ENCODE measurements at places on chromosomes 12 and 14.

GRCh38 chr12:54723379-54724256 is 75.5 kb upstream of the DCD start:
- DNase-seq, result no peak

DNA sequence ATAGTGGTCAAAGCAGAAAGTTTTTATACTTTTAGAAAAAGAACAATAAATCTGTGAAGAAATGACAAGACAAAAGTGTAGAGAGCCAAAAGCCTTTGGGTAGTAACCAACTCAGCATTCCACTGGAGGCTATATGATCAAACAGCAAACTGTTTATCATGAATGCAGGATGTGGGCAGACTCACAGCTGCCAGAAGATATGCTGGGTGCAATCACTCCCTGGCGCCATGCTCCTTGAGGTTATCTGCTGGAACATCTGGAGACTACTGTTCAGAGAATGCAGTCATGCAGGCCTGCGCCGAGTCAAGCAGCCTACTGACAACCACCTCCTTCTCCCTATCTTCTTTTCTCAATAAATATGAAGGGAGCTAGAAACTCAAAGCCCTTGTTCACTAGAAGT is 49.0 kb upstream of the SLC8A3 start:
- no peak for DNase-seq

GRCh38 chr12:69579029-69579428 is 6.2 kb upstream of the CCT2 start:
- DNase-seq, result no peak

- no peak for DNase-seq
Measured at GRCh38 chr12:50753232-50753769, 10.6 kb upstream of the ATF1 start.

GRCh38 chr12:1993871-1994371 is 10.3 kb downstream of the DCP1B start:
- DNase-seq, result no peak

DNA sequence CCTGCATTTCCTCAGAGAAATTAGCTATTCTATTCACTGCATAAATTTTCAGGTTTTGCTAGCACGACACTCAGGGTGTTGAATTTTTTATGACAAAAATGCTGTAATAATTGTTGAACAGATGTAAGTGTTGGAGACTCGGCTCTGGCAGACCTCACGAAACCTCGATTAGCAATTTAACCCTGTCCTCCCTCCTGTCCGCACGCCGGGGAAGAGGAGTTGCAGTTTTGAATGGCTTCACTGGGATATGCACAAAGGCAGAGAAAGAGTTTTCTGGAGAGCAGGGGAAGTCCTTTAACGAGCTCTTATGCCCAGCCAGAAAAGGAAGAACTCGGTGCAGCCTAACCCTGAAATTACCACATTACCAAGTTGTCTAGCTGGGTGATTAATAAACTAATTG is 661.1 kb downstream of the VRK1 start:
- DNase-seq, result peak; percentile 30

DNA sequence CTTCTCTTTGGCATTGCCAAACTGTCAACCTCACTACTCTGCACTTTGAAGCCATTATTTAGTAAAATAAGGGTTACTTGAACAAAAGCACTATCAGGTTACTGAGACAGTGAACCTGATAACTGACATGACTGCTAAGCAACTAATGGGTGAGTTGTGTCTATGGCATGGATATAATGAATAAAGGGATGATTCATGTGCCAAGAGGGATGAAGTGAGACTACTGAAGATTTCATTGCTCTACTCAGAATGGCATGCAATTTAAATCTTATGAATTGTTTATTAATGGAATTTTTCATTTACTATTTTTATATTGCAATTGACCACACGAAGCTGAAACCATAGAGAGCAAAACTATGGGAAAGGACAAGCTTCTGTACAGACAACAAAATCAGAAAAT is 74.4 kb downstream of the CEP128 start:
- no peak for DNase-seq

DNA sequence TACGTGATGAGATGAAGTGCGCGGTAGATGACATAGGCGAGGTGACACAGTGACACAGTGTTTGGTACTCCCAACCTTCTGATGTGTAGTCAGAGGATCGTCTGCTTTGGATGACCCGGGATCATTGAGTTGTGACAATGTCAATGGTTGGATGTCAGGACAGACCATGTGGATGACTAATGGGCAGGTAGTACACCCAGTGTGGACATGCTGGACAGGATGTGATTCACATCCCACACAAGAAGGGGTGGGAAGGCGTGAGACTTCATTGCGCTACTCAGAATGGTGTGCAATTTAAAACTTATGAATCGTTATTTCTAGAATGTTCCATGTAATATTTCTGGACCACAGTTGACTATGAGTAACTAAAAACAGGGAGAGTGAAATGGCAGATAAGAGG is 23.8 kb downstream of the MAP3K9 start:
- DNase-seq, result no peak

DNA sequence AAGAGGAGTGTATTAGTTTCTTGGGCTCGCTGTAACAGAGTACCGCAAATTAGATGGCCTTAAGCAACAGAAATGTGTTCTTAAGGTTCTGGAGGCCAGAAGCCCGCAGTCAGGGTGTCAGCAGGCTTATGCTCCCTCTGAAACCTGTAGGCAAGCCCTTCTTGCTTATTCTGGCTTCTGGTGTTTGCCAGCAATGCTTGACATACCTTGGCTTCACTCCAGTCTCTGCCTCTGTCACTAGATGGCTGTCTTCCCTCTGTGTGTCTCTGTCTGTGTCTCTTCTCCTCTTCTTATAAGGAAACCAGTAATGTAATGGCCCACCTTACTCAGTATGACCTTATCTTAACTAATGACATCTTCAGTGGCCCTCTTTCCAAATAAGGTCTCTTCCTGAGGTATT is 85.1 kb downstream of the DERA start:
- peak; percentile 41 for DNase-seq

DNA sequence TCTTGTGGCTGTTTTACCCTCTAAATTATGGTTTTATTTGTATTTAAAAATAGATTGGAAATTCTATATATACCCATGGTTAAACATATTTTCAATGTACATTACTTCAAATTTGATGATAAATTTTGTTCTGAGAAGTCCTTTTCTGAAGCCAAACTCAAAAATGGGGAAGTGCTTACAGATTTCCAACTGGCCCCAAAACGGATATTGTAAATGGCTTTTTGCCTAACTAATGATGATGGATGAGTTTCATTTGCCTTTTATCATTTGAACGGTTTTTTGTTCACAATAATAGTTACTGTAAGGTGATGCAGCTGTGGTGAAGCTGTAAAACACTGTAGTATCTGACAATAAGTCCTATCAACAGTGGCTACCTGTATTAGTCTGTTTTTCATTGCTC is 136.9 kb downstream of the FUT8 start:
- DNase-seq, result no peak

GRCh38 chr14:92340931-92341330 is 18.0 kb downstream of the SLC24A4 start:
- no peak for DNase-seq

DNA sequence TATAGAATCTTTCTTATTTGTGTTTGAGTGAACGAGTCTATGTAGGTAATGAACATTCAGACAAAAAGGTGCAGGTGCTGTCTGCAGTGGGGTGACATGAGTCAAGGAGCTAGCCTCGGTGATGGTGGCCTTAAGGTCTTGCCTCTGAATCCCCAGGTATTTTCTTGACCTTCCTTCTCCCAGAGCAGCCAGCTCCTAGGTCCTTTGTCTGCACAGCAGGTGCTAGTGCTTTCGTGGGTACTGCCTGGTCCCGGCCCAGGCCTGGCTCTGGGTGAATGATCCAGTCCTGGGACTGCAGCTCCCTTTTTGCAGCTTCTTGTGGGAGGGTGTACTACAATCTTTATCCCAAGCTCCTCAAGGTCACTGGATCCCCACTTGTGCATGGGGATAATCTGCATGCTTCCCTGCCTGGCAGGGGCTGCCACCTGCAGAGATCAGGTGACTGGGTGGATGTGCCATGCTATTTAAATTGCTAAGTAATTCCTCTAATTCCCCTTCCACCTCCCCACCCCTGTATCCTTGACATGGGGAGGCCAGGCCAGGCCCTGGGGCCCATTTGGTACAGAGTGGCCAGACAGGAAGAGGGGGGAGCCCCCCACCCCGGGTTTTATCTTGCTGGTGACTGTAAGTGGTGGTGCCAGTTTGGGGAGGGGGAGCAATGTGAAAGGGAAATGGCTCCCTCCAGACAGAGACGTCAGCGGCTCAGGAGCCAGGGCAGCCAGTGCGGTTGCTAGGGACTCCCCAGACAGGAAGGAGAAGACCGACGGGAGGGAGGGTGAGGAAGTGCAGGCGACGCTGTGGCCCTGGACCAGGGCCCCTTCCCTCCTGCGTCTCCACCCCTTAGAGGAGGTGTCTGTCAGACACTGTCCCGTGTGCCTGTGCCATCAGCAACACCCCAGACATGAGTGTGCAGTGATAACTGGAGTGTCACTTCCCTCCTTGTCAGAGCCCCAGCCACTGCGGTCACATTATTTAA is 6.7 kb downstream of the VASH1 start:
- DNase-seq, result peak; percentile 59

DNA sequence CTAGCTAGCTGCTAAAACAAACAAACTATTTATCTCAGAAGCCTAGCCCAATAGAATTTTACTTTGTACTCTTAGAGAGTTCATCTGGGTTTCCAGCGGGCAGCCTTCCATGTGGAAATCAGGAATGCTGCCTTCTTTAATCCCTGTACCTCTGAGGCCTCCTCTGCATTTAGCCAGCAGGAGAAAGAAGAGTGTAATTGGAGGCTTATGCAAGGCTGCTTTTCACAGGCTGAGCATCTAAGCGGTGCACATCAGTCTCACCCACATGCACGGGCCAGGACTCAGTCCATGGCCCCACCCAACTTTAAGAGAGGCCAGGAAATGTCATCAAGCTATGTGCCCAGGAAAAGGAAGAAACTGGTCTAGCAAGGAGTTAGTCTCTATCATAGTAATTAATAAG is 14.0 kb upstream of the PTGDR start:
- peak; percentile 58 for DNase-seq

DNA sequence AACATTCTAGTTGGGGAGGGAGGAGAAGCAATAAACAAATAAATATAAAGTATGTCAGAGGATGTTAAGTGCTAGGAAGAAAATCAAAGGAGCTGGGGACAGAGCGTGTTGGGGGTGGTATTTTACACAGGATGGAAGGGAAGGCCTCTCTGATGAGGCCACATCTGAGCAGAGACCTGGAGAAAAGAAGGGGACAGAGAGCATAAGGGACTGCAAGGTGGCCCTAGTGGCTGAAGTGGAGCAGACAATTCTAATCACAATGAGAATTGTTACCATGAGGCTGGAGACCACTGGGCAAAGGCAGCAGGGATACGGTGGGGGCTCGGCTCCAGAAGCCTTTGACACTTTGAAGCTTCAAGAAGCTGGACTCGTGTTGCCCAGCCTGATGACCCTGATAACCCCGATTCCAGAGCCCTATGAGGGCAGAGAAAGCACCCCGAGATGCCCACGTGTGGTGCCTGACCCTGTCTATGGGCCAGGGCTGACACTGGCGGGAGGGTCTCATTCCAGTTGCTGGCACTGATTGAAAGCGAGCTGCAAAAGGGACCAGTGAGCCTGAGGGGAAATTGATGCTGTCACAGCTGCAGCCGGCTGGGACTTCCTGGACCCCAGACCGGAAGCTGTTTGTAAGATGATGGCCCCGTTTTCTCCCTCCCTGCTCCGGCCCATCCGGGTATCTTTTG is 169.1 kb downstream of the RBM19 start:
- DNase-seq, result no peak

DNA sequence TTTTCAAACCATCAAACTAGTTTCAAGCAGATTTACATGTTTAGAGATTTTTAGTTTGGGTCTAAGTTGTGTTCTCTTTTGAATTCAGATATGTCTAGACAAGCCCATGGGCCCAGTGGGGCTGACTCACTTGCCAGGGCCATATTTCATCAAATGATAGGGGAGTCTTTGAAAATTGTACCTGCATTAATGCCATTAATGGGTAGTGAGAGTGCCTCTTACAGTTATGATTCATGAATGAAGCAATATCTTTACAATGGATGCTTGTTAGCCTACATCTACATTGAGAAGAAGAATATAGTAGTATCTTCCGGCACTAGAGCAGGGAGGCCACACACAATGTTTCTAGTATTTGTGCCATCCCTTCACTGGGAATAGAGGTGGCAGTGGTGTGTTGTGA is 174.2 kb upstream of the E2F7 start:
- DNase-seq, result no peak
